ENCODE measurements at places on chromosomes 4 and X.
A peak's percentile ranks its signal among the peaks of the same experiment; 100 is the strongest.

DNA sequence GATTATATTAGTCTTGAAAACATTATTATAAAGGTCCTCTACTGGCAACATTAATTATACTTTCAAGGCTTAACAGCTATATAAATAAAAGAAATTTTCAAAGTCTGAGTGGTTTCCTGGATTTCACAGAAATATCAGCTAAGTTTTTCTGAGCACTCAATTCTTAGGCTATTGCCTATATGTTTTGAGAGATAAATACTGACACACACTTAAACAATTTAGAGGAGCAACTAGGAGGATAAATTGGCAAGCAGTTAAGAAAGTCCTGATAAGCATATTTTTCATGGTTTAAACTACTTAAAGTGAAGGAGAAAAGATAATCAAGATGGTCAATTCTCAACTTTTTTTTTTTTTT, 2.7 kb upstream of the MGARP start:
- no peak for DNase-seq

GRCh38 chrX:71302461-71303213, 1.1 kb downstream of the ITGB1BP2 start:
- no peak for DNase-seq

- no peak for DNase-seq
Observed at GRCh38 chr4:139581096-139581495, 25.1 kb upstream of the SETD7 start.

- DNase-seq = no peak
Observed at GRCh38 chrX:49746306-49746705, 50.5 kb upstream of the PAGE1 start.

- DNase-seq = no peak
Observed at GRCh38 chr4:53748328-53748772, 157.1 kb upstream of the LNX1 start.

- peak; percentile 28 for DNase-seq
Observed at GRCh38 chr4:139506774-139507173, 49.2 kb downstream of the SETD7 start.

GRCh38 chrX:77061545-77061944, 385.6 kb upstream of the FGF16 start:
- no peak for DNase-seq

DNA sequence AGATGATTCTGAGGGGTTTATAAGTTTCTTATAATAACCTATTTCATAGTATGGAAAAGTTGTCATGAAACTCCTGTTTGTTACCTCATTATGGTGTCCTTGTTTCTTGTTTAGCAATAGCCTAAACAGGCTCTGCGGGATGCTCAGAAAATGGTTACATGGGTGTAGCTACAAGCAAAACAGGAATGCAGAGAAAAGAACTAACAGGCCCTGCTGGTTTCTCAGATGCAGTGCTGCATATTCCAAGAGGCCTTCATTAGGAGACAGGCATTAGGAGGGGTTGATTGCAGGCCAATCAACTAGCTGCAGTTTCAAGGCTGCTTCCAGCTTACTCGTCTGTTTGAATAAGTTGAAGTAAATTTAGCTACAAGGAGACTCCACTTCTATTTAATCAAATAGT, 37.6 kb upstream of the HPGD start:
- DNase-seq = no peak

DNA sequence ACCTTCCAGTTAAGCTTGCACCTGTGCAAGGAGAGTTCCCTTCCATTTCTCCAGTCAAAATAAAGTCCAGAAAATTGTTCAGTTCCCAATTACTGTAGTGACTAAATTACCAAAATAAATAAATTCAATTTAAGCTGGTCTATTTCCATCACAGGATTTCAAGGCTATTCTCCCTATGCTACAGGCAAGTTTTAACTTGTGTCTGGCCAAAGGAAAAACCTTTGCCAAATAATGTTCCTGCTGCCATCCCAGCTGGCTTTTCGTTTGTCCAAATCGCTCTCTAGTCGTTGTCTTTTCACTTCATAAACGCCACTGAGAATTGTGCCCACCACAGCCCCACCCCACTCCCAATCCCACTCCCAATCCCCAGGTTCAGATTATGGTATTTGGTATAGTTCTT, 2.4 kb downstream of the KCTD8 start:
- no peak for DNase-seq

- DNase-seq = no peak
Observed at GRCh38 chr4:29009908-29010307, 1710.3 kb upstream of the PCDH7 start.
